ENCODE measurements at places on chromosomes 7 and 10.

- no peak for DNase-seq
Observed at GRCh38 chr7:73726083-73726466, 6.6 kb upstream of the STX1A start.

DNA sequence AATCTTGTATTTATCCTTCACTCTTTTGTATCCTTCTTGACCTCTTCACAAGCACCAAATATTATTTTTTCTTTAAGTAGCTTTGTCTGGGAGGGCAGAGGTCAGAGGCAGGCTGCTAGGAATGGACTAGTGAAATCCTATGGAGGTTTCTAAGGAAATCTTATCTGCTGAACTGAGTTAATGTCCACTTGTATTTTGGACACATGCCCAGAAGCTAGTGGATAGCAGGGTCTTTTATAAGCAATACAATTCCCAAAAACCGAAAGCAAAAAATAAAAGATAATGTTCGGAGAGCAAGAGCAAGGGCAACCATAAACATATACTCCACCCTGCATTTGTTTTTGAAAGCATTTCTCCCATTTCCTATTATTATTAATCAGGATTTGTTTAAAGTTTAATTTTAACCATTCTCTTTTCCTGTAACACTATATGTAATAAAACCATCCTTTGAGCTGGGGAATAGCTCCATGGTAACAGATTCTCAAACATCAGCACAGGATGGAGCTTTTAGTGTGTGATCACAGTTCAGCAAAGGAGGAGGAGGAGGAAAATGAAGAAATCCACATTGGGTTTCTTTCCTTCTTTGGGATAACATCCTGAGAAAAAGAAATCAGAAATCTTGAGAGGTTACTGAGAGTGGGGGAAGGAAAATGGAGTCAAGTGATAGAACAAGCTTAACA, 328.2 kb upstream of the LRRN3 start:
- DNase-seq = no peak

- no peak for DNase-seq
Observed at GRCh38 chr7:4085937-4086691, 596.0 kb upstream of the FOXK1 start.

GRCh38 chr10:113663142-113663541, 699 bp downstream of the NRAP start:
- no peak for DNase-seq
